ENCODE measurements at places on chromosomes 13 and 19.
A peak's percentile ranks its signal among the peaks of the same experiment; 100 is the strongest.

- DNase-seq = no peak
Observed at GRCh38 chr13:85283408-85283807, 515.8 kb downstream of the SLITRK6 start.

DNA sequence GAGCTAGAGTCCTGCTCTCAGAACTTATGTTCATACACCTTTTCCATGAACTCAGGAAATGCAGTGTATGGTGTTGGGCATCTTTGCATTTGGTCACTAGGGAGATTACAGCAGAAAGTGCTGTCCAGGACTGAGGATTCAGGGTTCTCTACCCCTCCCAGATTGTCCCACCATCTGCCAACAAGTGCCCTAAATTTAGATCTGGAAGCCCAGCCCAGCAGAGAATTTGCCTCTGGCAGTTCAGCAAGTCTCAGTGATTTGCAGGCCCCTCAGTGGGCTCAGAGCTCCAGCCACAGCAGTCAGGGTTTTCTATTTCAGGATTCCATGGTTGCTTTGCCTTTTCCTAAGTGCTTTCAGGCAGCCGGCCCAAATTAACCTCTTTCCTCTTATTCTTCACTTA, 23.4 kb downstream of the CNFN start:
- no peak for DNase-seq

DNA sequence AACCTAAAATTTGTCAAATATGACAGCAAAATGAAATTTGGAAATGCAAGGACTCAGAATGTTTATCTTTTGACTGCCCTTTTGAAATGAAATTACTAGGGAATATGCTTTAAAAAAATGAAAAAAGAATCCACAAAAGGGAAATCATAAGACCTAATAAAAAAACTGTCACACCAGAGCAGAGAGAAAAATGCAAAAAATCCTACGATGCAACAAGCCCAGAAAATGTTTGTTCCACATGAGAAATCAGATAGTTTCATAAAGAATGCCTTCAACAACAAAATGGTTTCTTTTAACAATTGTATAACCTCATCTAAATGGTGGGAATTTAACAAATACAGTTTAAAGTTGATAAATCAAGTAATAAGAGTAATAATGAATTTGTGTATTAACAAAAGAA, 8.0 kb downstream of the LPAR6 start:
- no peak for DNase-seq

DNA sequence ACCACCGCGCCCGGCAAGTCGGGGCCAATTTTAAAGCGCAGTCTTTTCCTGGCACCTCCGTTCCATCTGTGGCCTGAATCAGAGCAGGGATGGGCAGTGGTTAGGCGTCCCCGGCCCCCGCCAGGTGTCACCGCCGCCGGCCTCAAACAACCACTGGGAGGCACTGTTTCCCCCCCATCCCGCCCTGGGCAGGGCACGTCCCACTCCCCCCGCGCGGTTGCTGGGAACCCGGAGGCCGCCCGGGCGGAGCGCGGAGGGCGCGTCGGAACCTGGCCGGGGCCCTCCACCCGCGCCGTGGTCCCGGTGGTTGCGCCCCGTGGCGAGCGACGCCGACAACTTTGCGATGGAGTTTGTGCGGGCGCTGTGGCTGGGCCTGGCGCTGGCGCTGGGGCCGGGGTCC, at the start of gene GRIN3B:
GRIN3B (plus strand) TSS at position 325 of the 400 bp plus-strand sequence; CDS start at position 344, 19 bp downstream.
- no peak for DNase-seq

GRCh38 chr19:33812388-33813330, 16.0 kb downstream of the KCTD15 start:
- DNase-seq = no peak

GRCh38 chr13:98534821-98535220, 42.1 kb downstream of the STK24 start:
- no peak for DNase-seq

DNA sequence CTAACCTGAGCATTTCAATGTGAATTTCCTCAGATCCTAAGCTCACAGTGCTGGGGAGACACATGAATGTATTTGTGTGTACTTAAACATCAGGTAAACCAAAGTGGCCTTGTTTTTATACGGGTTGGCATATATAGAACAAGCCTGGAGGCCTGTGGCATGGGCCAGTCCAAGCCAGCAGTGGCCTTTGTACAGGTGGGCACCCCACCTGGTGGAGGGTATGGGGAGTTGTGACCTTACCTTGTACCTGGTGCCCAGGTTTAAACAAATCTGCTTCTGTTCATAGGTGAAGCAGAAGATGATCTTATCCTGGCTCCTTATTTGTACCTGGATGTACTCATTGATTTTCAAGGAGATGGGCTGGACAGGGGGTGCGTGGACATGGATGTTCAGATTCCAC, 71.0 kb downstream of the ERICH6B start:
- no peak for DNase-seq

GRCh38 chr13:75825594-75825993, 189.5 kb downstream of the LMO7 start:
- no peak for DNase-seq

- no peak for DNase-seq
Observed at GRCh38 chr13:41490371-41491015, 33.1 kb downstream of the RGCC start.

DNA sequence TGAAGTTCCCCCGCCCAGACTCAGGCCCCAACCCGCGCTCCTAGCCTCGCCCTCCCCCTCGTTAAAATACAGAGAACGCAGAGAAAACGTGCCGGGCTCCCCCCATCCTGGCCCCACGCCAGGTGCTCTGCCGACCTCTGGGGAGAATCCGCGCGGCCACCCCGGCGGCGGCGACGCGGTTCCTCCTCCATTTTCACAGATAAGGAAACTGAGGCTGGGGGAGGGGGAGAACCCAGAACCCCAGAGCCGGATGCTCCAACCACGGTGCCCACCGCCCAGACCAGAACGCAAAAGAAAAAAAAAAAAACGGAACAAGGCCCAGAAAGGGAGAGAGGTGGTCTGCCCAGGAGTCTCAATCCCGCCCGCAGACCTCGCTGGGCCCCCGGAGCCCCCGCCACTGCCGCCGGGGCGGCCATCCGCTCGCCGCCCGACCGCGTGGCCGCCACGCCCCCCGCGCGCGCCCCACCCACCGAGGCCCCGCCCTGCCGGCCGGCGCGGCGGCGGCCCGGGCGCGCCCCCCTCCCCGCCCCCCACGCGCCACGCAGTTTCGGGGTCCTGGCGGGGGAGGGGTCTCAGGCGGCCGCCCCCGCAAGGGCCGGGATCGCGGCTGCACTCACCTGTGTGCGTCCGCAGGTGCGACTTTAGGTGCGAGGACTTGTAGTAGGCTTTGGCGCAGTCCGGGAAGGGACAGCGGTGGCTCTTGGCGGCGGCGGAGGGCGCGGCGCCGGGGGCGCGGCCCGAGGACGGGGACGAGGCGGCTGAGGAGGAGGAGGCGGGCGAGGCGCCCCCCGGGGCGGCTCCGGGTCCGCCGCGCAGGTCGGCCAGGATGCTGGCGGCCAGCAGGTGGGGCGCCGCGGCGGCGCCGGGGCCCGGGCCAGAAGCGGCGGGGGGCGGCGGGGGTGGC, 703 bp downstream of the KLF16 start:
- no peak for DNase-seq

DNA sequence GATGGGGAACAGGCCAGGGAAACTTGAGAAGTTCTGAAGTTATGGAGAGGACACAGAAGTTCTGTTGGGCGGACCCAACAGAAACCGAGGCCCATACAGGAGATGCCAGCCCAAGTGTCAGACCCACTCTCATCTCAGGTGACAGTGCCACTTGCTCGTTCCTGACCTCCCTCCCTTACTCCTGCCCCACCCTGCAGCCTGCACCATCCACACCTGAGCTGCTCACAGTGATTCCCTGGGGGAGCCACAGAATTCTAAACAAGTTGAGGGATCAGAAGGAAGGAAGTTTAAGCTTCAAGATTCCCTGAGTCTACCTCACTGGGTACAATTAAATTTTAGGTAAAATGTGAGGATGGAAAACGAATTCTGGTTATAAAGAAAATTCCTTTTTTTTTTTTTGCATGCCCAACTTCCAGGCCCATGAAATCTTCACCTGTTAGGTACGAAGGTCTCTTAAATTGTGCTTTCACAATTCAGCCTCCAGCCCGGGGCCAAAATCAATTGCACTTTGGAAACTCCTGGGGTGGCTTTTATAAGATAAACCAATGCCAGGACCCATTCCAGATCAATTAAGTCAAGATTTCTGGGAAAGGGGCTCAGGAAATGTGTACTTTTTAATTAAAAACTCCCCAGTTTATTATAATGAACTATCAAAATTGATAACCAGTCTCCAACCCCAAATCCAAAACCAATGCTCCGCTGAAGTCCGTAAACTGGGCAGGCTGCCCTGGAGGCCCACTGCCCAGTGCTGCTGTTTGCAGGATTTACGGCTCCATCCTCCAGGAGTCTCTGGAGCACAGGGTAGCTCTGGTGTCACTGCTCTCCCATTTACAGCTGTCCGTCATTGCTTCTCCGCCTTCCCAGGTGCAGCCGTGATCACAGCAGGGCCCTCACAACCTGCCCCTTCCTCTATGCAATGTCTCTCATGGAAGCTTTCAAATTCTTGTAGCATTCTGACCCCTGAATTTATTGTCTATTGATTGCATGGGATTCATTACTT, 643.5 kb downstream of the UQCRFS1 start:
- no peak for DNase-seq

- no peak for DNase-seq
Observed at GRCh38 chr19:37893845-37894575, 12.4 kb downstream of the WDR87 start.

- no peak for DNase-seq
Observed at GRCh38 chr13:39618561-39618960, 15.6 kb upstream of the LHFPL6 start.

GRCh38 chr13:68535329-68535728, 1305.2 kb upstream of the PCDH9 start:
- no peak for DNase-seq

DNA sequence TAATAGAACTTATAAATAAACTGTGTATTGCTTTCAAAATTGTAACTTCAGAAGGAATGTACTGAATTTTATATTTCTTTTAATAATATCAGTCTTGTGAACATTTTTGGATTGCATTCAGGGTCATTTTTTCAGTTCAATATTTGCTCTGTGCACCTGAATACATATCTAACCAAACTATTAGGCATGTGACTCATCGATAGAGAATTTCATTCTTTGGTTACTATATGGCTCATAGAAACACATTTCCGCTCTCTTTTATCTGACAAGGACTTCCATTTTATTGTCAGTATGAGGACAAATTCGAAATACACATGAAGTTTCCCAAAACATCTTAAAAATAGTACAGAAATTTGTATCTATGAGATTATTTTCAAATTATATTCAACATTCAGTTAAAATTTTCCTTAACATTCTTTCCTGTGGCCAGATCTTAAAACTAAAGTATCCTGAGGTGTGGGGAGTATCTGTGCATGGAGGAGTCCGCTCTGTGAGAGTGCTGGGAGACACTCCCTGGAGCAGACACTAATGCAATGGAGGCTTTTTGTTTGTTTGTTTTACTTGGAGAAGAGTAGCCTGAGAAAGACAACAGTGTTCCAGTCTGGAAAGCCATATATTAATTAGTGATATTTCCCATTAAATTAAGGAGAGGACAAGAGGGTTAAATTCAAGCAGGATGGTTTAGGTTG, 483.6 kb downstream of the PCDH20 start:
- DNase-seq = no peak

DNA sequence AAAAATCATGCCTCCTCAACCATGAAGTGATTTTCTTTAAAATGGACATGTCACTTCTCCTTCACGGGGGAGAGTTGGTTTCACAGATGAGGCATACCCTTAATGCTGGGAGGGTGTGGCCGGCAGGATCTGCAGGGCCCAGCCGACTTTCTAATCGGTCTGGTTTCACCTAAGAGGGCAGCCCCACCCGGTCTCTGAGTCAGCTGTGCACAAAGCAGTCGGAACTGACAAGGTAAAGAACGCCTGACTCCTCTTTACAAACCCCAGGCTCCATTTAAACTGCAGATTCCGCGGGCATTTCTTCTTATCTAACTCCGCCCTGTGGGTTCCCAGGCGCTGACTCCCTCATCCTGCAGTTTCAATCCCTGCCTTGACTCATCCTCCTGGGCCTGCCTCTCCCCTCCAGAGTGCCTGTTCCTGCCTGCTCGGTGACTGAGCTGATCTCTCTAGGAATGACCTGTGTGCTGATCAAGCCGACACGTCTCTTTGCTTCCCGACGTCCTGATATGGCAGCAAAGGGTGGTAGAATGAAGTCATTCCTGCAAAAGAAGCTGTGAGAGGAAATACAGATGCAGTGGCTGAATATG, 63.4 kb downstream of the EFNB2 start:
- DNase-seq = peak; percentile 65

- no peak for DNase-seq
Observed at GRCh38 chr19:37513397-37513796, 6.7 kb downstream of the ZNF793 start.

DNA sequence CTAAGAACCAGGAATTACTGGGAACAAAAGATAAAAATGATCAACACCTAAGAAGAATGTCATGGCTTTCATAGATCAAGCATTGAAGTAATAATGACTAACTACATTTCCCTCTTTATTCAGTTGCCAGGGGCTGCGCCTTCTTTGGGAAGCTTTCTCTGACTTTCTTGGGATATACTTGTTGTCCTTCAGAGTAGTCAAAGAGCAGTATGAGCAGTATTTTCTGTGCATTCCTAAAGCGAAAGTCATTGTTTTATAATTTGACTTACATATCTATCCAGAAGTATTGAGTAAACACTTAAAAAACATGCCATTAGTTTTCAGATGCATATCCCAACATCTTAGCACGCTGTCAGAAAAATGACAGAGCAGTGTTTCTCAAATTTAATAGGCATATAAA, 2412.4 kb downstream of the PCDH9 start:
- no peak for DNase-seq

- no peak for DNase-seq
Observed at GRCh38 chr19:54168174-54168917, 4.6 kb downstream of the TMC4 start.

DNA sequence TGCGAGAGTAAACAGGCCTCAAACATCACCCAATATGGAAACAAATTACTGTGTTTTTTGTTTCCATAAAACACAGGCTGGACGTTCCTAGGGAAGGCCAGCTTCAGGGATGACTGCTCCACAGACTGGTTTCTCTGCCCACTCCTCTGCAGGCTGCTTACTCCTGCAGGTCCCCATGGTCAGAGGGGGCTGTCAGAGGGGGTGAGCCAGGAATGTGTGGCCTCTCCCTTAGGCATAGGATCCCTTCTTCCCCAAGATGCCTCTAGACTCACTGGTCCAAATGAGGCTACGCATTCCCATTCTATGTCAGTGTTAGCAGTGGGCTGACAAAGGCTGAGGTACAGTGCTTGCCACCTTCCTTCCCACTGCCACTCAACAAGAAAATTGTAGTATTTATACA, 229.8 kb downstream of the LHFPL6 start:
- no peak for DNase-seq

GRCh38 chr13:33859691-33860303, 41.8 kb downstream of the RFC3 start:
- DNase-seq = no peak

GRCh38 chr19:36605877-36606478, 865 bp downstream of the ZNF382 start:
- DNase-seq = peak; percentile 0

GRCh38 chr13:79389026-79389425, 17.0 kb downstream of the RBM26 start:
- no peak for DNase-seq

DNA sequence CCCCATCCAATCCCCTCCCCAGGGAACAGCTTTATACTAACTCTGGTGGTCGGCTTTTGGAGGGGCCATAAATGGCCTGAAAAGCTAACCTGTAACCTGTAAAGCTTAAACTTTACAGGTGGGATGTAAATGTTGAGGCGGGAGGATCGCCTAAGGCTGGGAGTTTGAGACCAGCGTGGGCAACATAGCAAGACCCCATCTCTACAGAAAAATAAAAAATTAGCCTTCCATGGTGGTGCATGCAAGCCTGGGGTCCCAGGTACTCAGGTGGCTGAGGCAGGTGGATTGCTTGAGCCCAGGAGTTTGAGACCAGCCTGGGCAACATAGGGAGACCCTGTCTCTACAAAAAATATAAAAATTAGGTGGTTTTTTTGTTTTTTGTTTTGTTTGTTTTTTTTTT, 18.5 kb downstream of the CARM1 start:
- DNase-seq = no peak
